ENCODE measurements at places on chromosomes 6 and 20.

GRCh38 chr20:48732081-48732829 is 95.5 kb downstream of the PREX1 start:
- DNase-seq: peak; percentile 21

DNA sequence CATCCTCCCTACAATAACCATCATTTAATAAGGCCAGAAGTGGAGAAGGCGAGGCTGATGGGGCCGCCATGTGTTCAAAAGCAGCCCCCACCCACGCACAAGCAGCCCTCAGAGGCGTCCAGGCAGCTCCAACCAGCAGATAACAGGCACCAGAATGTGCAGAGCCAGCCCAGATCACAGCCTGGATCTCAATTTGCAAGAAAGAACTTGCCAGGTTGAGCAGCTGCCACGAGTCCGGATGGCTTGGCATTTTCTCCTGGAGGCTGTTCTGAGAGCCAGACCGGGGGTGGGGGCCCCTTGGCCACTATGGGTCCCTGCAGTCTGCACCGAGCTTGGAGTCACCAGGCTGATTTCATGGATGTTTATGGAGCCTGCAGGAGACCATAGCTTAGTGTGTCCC is 338.1 kb downstream of the PREX1 start:
- peak; percentile 70 for DNase-seq

DNA sequence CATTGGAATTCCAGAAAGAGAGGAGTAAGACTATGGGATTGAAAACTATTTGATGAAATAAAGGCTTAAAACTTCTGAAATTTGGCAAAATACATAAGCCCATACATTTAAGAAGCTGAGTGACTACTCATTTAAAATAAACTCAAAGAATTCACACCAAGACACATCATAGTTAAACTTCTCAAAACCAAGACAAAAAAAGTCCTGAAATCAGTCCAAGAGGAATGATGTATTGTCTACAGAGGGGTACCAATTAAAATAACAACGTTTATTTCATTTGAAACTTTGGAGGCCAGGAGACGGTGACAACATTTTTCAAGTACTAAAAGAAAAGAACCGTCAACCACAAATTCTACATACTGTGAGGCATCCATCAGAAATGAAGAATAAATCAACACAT is 841.4 kb upstream of the MAP3K7 start:
- no peak for DNase-seq

GRCh38 chr20:16061351-16061750 is 511.9 kb downstream of the KIF16B start:
- DNase-seq: no peak

DNA sequence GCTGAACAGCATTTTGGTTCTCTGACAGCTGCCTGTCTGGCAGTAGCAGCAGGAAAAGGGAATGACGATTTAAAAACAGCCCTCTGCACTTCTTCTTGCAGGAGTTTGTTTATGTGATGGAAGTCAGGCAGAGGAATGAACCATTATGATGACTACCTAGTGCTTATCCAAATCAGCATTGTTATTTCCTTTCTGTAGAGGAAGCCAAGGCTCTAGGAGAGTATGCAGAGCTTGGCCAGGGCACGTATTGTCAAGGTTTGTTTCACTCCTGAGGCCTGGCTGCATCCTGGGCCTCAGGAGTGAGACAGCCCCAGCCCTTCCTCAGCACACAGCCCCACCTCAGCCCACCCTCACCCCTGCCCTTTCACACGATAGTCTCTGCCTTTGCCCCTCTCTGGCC is 68.5 kb downstream of the FAM229B start:
- no peak for DNase-seq

- no peak for DNase-seq
Observed at GRCh38 chr6:36419310-36419709, 23.3 kb downstream of the PXT1 start.

DNA sequence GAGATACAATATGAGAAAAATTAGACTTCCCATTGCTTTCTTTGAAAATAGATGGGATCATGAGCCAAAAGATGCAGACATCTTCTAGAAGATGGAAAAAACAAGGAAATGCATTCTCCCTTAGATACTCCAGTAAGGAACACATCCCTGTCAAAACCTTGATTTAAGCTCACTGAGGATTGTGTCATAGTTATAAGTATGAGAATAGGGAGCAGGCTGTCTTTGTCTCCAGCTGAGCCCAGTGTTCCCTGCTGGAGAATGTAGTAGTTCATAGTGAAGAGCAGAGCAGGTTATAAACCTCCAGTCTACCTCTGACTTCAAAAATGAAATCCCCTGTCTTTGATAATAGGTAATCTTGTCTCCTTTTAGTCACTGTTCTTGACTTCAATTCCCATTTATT is 589.9 kb downstream of the PHF3 start:
- DNase-seq: no peak

DNA sequence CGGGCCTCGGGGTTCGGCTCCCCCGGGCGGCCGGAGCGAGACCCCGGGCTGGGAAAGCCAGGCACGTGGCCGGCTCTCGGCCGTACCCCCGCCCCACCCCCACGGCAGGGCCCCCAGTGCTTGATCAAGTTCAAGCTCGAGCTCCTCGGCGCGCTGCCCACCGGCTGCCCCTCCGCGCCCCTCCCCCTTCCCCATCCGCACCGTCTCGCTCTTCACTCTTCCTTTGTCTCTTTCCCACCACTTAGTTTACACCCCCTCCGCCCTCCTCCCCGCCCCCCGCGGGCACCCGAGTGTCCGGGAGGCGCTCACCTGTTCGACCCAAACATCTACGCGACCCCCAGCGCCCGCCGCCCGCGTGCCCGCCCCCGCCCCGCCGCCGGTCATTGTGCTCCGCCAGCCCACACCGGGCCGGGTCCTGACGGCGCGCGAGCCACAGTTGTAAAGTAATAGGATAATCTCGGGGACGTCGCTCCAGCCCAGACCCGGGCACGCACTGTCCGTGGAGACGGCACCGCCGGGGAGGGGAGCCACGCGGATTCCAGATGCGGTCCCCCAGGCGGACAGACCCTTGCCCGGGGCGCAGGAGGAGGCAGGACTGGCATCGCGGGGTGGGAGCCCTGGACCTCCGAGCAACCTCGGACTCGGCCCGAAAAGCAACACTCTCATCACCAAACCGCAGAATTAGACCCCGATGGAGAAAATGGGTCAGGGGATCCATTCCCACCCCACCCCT is 100.7 kb downstream of the NOL4L start:
- peak; percentile 37 for DNase-seq

DNA sequence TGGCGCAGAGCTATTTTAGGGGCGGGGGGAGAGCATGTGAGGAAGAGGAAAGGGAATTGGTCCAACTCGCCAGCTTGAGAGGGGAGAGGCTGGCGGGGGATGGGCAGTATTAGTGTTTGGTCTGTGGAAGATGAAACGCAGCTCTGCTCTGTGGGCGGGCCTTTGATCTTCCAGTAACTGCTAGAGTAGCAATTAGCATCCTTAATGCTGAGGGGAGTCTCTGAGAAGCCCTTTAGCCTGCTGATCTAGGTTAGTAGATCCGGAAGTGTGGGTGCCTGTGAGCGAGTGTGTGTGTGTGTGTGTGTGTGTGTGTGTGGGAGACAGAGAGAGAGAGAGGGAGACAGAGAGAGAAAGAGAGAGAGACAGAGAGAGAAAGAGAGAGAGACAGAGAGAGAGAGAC is 117.2 kb upstream of the BACH2 start:
- DNase-seq: peak; percentile 88

DNA sequence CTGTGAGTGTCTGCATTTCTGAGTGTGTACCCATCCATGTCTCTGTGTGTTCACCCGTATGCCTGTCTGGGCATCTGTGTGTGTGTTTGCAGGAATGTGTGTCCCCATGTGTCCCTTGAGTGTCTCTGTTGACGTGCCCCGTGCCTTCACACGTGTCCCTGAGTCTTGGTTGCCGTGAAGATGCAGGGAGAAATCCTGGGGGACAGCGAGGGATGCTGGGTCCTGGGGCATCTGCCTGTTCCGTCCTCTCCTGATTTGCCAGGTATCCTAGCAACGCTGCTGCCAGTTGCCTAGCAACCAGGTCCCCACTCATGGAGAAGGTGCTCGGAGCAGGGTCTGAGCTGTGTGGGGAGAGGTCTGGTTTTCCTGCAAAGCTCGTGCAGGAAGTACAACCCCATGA is 6.0 kb upstream of the LKAAEAR1 start:
- peak; percentile 39 for DNase-seq

- peak; percentile 89 for DNase-seq
Observed at GRCh38 chr6:90296341-90297114, at the start of gene BACH2. Gene BACH2 (minus strand): TSS chr6:90296843. CDS start chr6:90008844, 287,999 bp downstream.

DNA sequence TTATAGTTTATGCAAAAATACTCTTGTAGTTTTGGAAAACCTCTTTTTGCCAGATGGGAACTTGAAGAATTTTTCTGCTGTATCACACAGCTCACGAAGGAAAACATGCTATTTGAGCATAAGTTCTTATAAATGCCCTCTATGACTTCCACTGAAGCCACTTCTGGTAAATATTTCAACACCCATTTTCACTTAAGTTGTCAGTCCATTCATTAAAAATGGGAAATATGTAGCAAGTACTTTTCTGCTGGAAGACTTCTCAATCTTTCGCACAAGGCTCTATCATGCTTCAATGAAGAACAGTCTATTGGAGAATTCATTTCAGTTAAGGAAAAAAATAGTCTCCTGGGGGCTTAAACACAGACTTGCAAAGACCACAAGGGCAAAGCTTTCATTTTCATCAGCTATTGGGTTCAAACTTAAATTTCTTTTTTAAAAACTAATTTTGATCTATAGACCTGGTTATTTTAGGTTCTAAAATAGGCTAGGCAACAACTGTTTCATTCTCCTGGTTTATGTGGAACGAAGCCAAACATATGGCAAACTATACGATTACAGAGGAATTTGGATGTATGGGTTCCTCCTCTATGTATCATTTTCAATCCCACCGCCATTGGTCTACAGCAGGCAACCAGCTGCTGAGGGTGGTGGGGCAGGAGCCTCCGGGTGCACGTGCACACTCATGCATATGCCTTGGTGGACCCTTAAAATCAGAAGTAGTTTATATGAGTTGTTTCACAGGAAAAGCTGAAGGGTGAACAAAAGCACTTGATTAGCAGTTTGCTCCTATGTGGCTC is 38.7 kb downstream of the LAMA4 start:
- no peak for DNase-seq

DNA sequence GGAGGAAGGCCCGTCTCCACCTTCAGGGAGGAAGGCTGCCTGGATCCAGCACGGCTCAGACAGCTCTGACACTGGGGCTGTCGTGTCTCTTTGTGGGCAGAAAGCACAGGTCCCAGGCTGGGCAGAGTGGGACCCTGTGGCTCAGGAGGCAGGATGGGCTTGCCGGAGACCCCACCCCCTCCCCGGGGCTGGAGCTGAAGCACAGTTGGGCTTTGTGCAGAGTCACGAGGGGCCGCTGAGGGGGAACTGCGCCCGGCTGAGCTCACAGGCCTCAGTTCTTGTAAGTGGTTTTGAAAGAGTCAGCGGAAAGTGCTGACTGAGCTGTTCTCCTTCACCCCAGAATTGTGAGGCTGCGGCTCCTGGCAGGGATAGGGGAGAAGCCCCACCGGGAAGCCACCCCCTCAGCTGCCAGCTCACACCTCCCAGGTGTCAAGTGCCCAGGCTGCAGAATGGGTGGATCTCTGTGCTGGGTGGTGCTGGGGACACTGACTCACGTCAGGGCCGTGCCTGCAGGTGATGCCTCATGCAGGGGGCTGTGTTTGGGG is 145.5 kb upstream of the RNF24 start:
- DNase-seq: no peak

- no peak for DNase-seq
Observed at GRCh38 chr20:19099596-19100545, 112.6 kb upstream of the SLC24A3 start.

GRCh38 chr6:44151348-44152108 is 7.1 kb upstream of the CAPN11 start:
- no peak for DNase-seq

GRCh38 chr20:24634855-24635254 is 165.4 kb downstream of the SYNDIG1 start:
- no peak for DNase-seq

- DNase-seq: no peak
Observed at GRCh38 chr20:54711071-54711470, 235.7 kb downstream of the DOK5 start.

- no peak for DNase-seq
Observed at GRCh38 chr6:11973238-11973637, 38.9 kb upstream of the HIVEP1 start.
